ENCODE measurements at places on chromosomes 6 and 20. TPM values are rescaled to one million over a fixed set of nuclear protein-coding genes. Genes with fewer than 3 reads are reported as not detected.

DNA sequence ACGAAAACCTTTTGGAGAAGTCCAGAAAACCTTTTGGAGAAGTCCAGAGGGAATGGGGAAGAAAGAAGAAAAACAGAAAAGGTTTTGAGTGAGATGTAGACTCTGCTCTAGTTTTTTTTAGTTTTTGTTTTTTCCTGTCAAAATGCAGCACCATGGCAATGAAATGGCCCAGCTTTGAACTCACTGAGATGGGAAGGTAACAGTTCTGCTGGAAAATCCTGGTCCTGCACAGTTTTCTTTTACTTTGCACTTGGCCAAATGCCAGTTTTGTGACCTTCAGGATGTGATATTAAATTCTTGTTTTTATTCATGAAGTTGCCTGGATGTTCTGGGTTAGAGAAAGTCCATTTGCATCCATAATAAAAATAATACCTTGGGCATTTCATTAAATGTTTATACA is 145.7 kb downstream of the CFAP61 start:
- H3K36me3 ChIP-seq, result no peaks in the 10 kb centered on the region
- H3K27me3 ChIP-seq, result peaks cover 9% of the 10 kb centered on the region
- no peaks in the 10 kb centered on the region for H3K4me1 ChIP-seq
- no peak for DNase-seq
- H3K27ac ChIP-seq, result no peak overlapping the region
- H3K4me3 ChIP-seq, result no peak overlapping the region

DNA sequence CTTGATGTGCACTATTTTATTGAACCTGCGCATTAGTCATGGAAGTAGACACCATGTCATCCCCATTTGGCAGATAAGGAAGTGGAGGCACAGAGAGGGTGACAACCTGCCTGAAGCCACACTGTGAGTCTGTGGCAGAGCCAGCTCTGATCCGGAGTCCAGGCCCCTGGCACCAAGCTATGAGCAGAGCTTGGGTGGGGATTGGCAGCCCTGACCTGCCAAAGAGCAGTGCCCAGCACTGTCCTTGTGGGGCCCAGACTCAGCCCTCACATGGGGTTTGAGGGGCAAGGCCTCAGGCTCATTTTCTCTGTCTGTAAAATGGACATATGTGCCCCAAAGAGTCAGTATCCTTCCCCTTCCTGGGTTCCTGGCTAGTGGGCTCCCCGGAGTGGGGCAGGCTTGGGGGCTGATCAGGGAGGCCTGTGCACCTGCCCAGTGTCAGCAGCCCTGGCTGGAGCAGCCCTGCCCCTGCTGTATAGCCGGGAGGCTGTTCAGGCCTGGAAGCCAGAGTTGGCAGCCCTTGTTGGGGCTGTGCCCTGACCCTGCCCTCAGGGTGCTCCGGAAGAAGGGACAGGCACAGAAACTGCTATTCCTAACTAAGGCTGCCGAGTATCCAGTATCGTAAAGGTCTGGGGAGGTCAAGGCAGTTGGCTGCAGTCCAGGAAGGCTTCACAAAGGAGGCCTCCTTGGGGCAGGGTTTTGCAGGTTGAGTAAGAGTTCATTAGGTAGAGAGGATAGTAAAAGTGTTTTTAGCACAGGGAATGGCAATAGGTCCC is 38.7 kb downstream of the TGM2 start:
- no peak for DNase-seq
- H3K4me3 ChIP-seq, result no peak overlapping the region
- no peaks in the 10 kb centered on the region for H3K36me3 ChIP-seq
- no peaks in the 10 kb centered on the region for H3K27me3 ChIP-seq
- no peak overlapping the region for H3K27ac ChIP-seq

- DNase-seq, result no peak
- H3K4me3 ChIP-seq, result no peak overlapping the region
- H3K36me3 ChIP-seq, result no peaks in the 10 kb centered on the region
These were observed 6.8 kb downstream of the KCNQ2 start for GRCh38 chr20:63465380-63466249.

- peaks cover 2% of the 10 kb centered on the region for H3K27me3 ChIP-seq
- H3K4me3 ChIP-seq, result no peak overlapping the region
- no peak overlapping the region for H3K27ac ChIP-seq
These were observed 12.0 kb downstream of the CEBPB start for GRCh38 chr20:50202677-50203076.

GRCh38 chr6:1047981-1048541 is 263.8 kb upstream of the FOXQ1 start:
- H3K4me1 ChIP-seq, result peaks cover 8% of the 10 kb centered on the region
- peaks cover 24% of the 10 kb centered on the region for H3K27me3 ChIP-seq
- no peak overlapping the region for H3K4me3 ChIP-seq
- no peaks in the 10 kb centered on the region for H3K36me3 ChIP-seq
- no peak for DNase-seq

DNA sequence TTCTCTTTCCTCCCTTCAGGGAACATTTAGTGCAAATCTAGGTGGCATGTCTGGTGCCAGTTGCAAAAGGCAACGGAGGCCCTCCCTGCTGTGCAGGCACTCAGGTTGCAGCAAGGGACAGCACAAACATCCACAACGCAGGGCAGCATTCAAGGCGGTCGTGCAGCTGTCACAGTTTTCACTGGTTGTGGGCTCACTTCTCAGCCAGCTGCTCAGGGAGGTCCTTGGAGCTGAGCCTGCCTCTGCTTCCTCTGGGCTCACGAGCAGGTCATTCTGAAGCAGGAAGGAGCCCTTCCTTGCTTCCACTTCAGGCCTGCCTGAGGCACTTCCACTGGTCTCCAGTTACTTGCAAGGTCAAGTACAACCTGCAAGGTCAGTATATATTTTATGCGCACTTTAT is 3.8 kb upstream of the NPEPL1 start:
- no peaks in the 10 kb centered on the region for H3K27me3 ChIP-seq
- H3K4me3 ChIP-seq, result no peak overlapping the region
- H3K4me1 ChIP-seq, result peaks cover 13% of the 10 kb centered on the region
- peaks cover 17% of the 10 kb centered on the region for H3K36me3 ChIP-seq

HEY2 gene
- 0.32 TPM for polyA plus RNA-seq

DNA sequence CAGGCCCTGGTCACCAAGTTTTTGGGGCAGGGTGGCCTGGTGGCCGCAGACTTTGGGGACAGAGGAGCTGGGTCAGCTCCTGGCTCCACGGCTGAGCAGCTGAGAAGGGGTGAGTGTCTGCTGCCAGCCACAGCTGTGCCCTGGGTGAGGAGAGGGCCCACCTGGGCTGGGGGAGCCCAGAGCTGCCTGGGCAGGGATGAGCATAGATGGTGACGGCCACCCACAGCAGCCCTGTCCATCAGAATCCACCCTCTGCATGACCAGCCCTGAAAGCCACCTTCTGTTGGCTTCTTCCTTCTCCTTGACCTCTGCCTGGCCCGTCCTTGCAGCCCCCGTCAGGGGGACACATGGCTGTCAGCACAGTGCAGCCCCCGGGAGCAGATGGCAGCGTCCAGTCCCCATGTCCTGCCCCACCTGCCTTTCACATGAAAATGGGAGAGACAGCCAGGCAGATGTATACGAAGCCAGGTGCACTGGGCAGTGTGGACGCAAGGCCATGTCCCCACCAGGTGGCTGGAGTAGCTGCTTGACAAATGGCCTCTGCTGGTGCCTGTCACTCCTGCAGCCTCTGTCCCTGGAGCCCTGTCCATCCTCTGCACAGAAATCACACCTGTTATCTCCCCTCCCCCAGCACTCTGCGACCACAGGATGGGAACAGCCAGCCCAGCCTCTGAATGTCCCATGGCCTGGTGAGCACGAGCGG is 220.8 kb downstream of the PREX1 start:
- H3K4me3 ChIP-seq, result no peak overlapping the region
- H3K27me3 ChIP-seq, result peaks cover 6% of the 10 kb centered on the region
- H3K4me1 ChIP-seq, result peaks cover 2% of the 10 kb centered on the region
- H3K36me3 ChIP-seq, result no peaks in the 10 kb centered on the region

DNA sequence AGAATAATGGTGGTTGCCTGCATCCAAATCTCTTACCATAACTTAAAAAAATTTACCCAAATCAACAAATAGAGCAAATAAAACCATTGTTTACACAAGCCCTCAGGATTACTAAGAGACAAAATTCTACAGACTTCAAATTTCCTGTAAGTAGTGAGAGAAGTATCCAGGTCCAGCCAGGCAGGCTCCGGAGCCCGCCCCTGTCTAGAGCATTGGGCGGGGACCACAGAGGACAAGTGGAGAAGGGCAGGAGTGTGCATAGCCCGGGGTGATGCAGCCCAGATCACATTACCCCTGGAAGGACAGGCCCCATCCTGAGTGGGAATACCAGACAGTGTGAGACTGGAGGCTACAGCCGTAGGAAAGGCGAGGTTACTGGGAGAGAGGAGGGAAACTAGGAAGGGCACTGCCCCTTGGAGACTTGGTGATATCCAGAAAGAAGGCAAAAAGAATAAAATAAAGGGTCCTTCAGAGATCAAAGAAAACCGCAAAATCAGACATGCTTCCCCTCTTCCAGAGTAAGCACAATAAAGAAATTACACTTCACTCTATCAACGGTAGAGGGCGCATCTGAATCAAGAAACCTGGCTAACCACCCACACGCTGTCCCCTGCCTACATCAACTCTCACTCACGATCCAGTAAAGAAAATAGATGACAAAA is 26.6 kb downstream of the RIN2 start:
- H3K27me3 ChIP-seq, result peaks cover 9% of the 10 kb centered on the region
- H3K4me3 ChIP-seq, result peak overlapping the region; percentile 20
- no peak for DNase-seq
- H3K27ac ChIP-seq, result no peak overlapping the region
- H3K36me3 ChIP-seq, result no peaks in the 10 kb centered on the region

- no peak for DNase-seq
- no peak overlapping the region for H3K4me3 ChIP-seq
- H3K4me1 ChIP-seq, result no peaks in the 10 kb centered on the region
- H3K36me3 ChIP-seq, result no peaks in the 10 kb centered on the region
These were observed 569.1 kb upstream of the ID4 start for GRCh38 chr6:19268117-19268516.

- H3K27ac ChIP-seq, result no peak overlapping the region
- peaks cover 7% of the 10 kb centered on the region for H3K4me1 ChIP-seq
- no peak for DNase-seq
- H3K4me3 ChIP-seq, result no peak overlapping the region
These were observed 84.7 kb downstream of the CD164 start for GRCh38 chr6:109297406-109298110.

DNA sequence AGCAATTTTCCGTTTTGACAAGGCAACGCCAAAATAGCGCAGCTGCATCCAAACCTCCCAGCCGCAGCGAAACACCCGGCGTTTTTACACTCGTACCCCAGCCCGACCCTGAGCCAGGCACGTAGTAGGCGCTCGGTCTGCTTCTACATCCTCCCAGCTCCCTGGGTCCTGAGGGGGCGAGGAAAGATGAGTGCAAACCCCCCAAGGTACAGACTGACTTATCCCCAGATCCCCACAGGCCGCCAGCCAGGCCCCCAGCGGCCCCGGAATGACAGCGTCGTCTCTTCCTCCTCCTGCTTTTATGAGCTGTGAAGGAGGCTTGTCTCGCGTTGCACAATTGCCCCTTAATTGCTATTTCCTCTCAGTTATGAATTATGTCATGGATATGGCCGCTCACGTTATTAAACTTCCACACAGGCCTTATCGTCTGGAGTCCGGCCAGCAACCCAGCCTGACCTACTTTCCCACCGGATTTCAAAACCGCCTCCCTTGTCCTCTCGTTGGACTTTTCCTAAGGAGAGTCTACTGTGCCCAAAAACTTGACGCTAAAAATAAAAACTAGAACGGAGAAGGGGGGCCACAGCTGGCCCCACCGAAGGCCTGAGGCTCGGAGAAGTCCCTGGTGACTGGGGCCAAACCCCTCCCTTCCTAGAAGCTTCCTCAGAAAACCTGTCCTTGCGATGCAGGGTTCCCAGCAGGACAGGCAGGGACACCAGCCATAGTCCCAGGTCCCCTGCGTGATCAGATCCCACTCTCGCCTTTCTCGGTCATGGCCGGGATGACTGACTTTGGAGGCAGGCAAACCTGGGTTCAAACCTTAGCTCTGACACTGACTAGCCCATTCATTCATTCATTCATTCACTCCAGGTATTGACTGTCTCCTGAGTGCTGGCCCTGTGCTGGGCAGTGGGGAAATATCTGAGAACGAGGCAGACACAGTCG is 130.9 kb upstream of the PTPN1 start:
- no peak overlapping the region for H3K27ac ChIP-seq
- DNase-seq, result no peak
- H3K36me3 ChIP-seq, result no peaks in the 10 kb centered on the region

C4B gene
- not detected for polyA plus RNA-seq

DNA sequence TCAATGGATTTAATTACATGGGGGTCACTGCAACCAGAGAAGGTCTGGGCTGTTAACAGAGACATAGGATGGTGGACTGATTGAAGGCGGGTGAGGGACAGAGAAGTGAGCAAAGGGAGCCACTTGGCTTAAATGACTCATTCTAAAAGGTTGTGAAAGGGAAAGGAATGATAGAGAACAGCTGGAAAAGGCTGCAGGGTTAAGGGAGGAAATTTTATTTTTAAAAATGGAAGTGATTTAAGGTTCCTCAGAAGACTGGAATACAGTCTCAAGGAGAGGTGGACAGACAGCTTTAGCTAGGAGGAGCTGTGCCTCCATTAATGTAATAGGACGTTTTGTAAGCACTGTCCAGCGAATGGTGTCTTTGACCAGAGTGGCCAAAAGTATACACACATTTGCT is 46.7 kb downstream of the RGS17 start:
- H3K27ac ChIP-seq, result no peak overlapping the region
- H3K4me3 ChIP-seq, result no peak overlapping the region
- no peak for DNase-seq
- no peaks in the 10 kb centered on the region for H3K4me1 ChIP-seq
- peaks cover 12% of the 10 kb centered on the region for H3K27me3 ChIP-seq
- H3K36me3 ChIP-seq, result no peaks in the 10 kb centered on the region

GRCh38 chr6:89610149-89610642 is 28.4 kb downstream of the LYRM2 start:
- H3K4me1 ChIP-seq, result no peaks in the 10 kb centered on the region
- H3K27ac ChIP-seq, result no peak overlapping the region

- DNase-seq, result no peak
- H3K4me1 ChIP-seq, result no peaks in the 10 kb centered on the region
- peaks cover 10% of the 10 kb centered on the region for H3K27me3 ChIP-seq
- H3K27ac ChIP-seq, result no peak overlapping the region
- no peak overlapping the region for H3K4me3 ChIP-seq
- H3K36me3 ChIP-seq, result no peaks in the 10 kb centered on the region
These were observed 71.9 kb downstream of the PHACTR3 start for GRCh38 chr20:59676126-59676850.

EYA2 gene
- polyA plus RNA-seq, result not detected

GRCh38 chr6:68695403-68695802 is 60.3 kb downstream of the ADGRB3 start:
- no peaks in the 10 kb centered on the region for H3K27me3 ChIP-seq
- no peak for DNase-seq
- H3K4me1 ChIP-seq, result no peaks in the 10 kb centered on the region
- H3K36me3 ChIP-seq, result no peaks in the 10 kb centered on the region
- no peak overlapping the region for H3K27ac ChIP-seq

Measured in naive thymus-derived CD8-positive, alpha-beta T cell (primary cell).